Activated CD8-positive, alpha-beta T cell treated with anti-CD3 and anti-CD28 coated beads, Interleukin-2, amount 10 ng/mL, durations not matched to agents 7 days and 5 days (primary cell): ENCODE measurements at places on chromosomes 3 and 15. TPM values are rescaled to one million over a fixed set of nuclear protein-coding genes. Genes with fewer than 3 reads are reported as not detected.

- no peak for DNase-seq
Measured at GRCh38 chr15:69724333-69724732, 271.7 kb downstream of the RPLP1 start.

DNA sequence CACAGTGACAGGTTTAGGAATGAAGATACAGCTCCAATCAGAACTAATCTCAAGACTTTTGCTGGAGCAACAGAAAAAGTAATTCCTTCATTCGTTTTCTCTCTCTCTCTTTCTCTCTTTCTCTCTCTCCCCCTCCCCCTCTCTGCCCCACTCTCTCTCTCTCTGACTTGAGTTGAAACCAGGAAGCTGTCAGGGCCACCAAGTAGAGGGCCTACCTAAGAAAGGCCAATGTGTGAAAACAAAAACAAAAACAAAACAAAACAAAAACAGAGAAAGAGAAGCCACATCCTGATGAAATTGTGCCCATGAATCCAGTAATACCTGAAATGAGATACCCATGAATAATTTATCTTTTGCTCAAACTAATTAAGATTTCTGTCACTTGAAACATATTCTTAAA lies 72.9 kb downstream of the ATP8B4 start:
- DNase-seq, result no peak

- no peak for DNase-seq
Measured at GRCh38 chr15:23646165-23647000, 1.3 kb downstream of the MAGEL2 start.

DNA sequence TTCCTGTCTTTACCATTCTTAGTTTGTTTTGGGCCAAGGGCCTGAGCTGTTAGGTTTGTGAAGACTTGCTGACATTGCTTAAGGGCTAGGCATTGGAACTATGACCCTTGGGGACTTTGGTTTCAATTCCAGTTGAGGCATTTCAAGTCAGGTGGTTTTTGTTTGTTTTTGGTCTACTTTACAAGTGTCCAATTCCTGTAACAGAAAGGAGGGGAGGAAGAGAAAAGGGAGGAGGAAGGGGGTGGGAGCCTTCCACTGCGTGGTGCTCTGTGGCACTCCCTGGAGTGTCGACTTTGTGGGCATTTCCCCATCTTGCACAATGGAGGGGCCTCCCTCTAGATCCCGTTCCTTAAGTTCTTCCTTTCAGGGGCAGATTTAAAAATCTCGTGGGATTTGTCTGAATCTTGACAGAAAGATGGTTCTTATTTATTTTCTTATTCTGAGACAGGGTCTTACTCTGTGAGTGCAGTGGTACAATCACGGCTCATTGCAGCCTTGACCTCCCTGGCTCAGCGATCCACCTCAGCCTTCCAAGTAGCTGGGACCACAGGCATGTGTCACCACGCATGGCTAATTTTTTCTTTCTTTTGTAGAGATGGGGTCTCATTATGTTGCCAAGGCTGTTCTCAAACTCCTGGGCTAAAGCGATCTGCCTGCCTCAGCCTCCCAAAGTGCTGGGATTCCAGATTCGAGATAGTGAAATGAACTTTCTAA lies 59.5 kb upstream of the RYK start:
- DNase-seq, result no peak

DNA sequence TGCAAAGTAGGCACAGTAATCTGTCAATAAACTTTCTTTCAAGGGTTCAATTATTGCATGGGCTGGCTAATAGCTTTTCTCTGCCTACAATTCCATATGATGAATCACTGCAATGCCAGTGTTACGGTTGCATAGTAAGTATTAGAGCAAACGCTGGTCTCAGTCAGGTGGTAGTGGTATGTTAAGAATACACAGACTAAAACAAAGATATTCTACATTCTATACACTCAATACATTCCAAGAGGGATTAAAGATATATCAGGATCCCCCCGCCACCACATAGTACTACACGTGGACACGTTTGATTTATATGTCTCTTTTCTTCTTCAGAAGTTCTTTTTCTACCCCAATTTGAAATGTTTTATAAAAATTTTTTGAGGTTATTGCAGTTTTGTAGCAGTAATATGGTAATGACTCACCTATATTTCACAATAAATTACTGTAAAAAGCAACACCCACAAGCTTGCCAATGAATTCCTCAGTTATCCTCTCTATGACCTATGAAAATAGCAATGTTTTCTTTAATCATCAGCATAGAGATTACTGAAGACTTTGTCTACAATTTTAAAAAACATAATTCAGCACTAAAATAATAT lies 68.2 kb downstream of the CD200R1L start:
- no peak for DNase-seq

DNA sequence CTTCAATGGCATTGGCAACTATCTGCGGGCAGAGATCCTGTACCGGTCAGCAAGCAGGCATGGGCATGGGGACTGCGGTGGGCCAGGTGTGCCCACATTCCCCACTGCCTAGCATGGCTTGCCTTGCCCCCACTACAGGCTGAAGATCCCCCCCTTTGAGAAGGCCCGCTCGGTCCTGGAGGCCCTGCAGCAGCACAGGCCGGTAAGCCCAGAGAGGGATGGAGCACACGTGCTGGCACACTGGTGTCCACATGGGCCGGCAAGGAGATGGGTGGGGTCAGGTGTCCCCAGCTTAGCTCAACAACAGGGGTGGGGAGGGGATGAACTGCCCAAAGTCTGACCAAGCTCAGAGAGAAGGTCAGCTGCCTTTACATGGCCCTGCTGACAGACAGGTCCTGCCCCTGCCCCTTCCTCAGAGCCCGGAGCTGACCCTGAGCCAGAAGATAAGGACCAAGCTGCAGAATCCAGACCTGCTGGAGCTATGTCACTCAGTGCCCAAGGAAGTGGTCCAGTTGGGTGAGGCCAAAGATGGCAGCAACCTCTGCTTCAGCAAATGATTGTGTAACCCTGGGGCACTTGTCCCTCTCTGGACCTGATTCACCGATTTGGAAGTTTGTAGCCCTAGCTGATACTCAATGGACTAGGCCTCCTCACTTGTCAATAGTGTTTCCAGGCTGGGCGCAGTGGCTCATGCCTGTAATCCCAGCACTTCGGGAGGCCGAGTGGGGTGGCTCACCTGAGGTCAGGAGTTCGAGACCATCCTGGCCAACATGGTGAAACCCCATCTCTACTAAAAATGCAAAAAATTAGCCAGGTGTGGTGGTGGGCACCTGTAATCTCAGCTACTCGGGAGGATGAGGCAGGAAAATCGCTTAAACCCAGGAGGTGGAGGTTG lies 5.6 kb downstream of the NEIL1 start:
- no peak for DNase-seq

Gene GNB5
- 33.8 TPM for total RNA-seq

Gene SPATA12
- not detected for total RNA-seq

Gene CKMT1B
- total RNA-seq, result not detected

Gene RASSF1
- 174 TPM for total RNA-seq
